ENCODE measurements at places on chromosomes 13 and 19. TPM values are rescaled to one million over a fixed set of nuclear protein-coding genes. Genes with fewer than 3 reads are reported as not detected.

- H3K4me3 ChIP-seq, result no peak overlapping the region
- H3K27me3 ChIP-seq, result no peaks in the 10 kb centered on the region
Observed at GRCh38 chr19:17319473-17320238, 10.3 kb downstream of the DDA1 start.

RFPL4A gene
- not detected for total RNA-seq

DNA sequence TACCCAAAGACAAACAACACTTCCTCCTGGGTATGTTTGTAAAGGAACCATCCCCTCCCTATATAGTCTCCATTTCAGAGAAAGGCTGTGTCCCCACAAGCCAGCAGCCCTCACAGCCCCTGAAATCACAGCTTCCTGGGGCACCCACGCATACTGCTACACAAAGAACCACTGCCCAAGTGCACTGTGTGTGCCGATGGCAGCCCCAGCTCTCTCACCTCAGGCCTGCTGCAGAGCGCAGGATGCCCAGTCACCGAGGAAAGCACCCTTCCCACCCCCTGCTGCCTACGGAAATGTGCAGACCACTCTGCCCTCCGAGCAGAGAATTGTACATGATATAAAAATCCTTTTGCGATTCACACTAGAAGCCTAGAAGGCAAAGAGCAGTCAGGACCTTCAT lies 39.4 kb downstream of the SOHLH2 start:
- no peaks in the 10 kb centered on the region for H3K36me3 ChIP-seq
- no peaks in the 10 kb centered on the region for H3K4me1 ChIP-seq
- no peak overlapping the region for H3K27ac ChIP-seq
- H3K4me3 ChIP-seq, result no peak overlapping the region
- no peak for DNase-seq

DNA sequence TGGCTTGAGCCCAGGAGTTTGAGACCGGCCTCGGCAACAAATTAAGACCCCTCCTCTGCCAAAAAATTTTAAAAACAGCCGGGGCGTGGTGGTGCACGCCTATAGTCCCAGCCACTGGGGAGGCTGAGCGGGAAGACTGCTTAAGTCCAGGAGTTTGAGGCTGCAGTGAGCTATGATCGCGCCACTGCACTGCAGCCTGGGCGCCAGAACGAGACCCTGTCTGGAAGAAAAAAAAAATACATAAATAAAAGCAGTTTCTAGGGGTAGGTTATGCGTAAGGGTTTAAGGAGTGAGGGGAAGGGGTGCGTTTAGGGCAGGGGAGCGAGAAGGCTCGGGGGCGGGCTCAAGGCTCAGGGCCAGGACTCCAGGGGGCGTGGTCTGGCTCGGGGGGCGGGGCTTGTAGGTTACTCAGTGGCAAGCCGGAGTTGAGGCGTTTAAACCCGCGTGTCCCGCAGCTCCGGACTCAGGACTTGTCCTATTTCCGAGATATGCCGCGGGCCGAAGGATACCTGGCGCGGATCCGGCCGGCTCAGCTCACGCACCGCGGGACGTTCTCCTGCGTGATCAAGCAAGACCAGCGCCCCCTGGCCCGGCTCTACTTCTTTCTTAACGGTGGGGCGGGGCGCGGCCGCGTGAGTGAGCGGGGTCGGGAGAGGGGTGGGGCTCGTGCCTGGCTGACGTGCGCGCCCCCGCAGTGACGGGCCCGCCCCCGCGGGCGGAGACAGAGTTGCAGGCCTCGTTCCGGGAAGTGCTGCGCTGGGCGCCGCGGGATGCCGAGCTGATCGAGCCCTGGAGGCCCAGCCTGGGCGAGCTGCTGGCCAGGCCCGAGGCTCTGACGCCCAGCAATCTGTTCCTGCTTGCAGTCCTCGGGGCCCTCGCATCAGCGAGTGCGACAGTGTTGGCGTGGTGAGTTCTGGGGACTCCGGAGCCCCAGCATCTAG lies 10.7 kb downstream of the SPACA6 start:
- peak; percentile 97 for DNase-seq
- peaks cover 17% of the 10 kb centered on the region for H3K27me3 ChIP-seq
- no peak overlapping the region for H3K27ac ChIP-seq

EDNRB gene
- total RNA-seq, result 2.2 TPM

DNA sequence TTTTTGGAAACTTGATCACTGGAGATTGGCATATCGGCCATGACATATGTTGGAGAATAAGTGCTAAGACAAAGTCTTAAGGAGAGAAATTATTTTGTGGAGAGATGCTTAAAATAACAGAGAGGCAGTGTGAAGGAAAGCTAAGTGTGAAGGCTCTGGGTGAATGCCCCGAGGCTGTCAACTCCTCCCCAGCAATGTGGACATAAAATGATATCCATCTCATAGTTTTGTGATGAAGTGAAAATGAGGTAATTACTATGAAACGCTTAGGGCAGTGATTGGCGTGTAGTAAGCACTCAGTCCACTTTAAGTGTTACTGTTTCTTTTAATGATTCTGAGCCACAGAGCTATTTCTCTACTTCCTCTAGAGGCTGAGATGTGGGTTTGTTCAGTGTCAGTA lies 195.8 kb upstream of the KLF12 start:
- no peaks in the 10 kb centered on the region for H3K36me3 ChIP-seq
- H3K4me1 ChIP-seq, result no peaks in the 10 kb centered on the region
- no peak overlapping the region for H3K27ac ChIP-seq
- no peaks in the 10 kb centered on the region for H3K27me3 ChIP-seq
- no peak overlapping the region for H3K4me3 ChIP-seq

DNA sequence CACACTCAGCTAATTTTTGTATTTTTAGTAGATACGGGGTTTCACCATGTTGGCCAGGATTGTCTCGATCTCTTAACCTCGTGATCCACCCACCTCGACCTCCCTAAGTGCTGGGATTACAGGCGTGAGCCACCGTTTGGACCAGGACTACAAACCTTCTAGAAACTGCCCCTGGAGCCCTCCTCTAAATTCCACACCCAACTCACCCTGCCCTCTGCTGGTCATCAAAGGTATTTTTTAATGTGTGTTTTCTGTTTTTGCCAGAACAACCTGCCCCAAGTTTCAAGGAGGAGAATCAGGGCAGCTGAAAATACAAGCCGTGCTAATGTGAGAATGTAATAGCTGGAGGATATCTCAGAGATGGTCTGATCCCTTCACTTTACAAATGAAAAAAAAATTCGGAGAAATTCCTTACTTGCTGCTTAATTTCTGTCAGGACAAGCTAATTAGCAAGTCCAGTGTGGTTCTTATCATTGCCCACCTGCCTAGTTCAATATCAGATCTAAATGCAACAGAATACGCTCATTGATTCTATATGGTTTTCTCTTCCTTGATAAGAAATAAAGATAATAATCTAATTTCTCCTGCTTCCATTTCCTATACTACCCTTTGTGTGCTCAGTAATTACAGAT lies 4.1 kb downstream of the ATP8A2 start:
- H3K4me3 ChIP-seq, result no peak overlapping the region
- H3K27ac ChIP-seq, result no peak overlapping the region
- H3K4me1 ChIP-seq, result no peaks in the 10 kb centered on the region
- peaks cover 45% of the 10 kb centered on the region for H3K27me3 ChIP-seq
- peak; percentile 54 for DNase-seq

GNG8 gene
- not detected for total RNA-seq

DNA sequence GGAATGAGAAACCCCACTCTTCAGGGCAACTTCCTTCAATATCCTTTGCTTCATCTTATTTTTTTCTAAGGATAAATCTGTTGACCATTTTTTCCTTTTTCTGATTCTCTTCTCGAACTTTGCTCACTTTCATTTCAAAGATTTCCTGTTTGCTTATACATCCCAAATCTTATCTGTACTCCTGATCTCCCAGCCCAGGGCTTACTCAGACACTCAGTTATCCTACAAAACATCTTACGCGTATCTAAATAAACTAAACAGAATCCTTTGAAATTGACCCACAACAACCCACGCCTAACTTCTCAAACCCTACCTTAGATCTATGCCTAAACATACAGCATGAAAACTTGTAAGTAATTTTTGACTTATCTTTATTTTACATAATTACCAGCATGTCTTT lies 179.2 kb downstream of the ABCC4 start:
- no peak overlapping the region for H3K27ac ChIP-seq
- H3K36me3 ChIP-seq, result no peaks in the 10 kb centered on the region
- no peaks in the 10 kb centered on the region for H3K27me3 ChIP-seq
- DNase-seq, result no peak
- H3K4me3 ChIP-seq, result no peak overlapping the region

GRCh38 chr13:74562381-74562780 lies 428.2 kb upstream of the KLF12 start:
- no peaks in the 10 kb centered on the region for H3K27me3 ChIP-seq
- H3K36me3 ChIP-seq, result no peaks in the 10 kb centered on the region
- peaks cover 8% of the 10 kb centered on the region for H3K4me1 ChIP-seq
- H3K4me3 ChIP-seq, result no peak overlapping the region

CD177 gene
- total RNA-seq, result not detected

GRCh38 chr19:9835507-9835949 lies 410 bp downstream of the PIN1 start:
- DNase-seq, result no peak
- no peaks in the 10 kb centered on the region for H3K36me3 ChIP-seq
- peaks cover 5% of the 10 kb centered on the region for H3K4me1 ChIP-seq
- peak overlapping the region; percentile 92 for H3K4me3 ChIP-seq
- H3K27ac ChIP-seq, result no peak overlapping the region

ATP4B gene
- total RNA-seq, result not detected

DNA sequence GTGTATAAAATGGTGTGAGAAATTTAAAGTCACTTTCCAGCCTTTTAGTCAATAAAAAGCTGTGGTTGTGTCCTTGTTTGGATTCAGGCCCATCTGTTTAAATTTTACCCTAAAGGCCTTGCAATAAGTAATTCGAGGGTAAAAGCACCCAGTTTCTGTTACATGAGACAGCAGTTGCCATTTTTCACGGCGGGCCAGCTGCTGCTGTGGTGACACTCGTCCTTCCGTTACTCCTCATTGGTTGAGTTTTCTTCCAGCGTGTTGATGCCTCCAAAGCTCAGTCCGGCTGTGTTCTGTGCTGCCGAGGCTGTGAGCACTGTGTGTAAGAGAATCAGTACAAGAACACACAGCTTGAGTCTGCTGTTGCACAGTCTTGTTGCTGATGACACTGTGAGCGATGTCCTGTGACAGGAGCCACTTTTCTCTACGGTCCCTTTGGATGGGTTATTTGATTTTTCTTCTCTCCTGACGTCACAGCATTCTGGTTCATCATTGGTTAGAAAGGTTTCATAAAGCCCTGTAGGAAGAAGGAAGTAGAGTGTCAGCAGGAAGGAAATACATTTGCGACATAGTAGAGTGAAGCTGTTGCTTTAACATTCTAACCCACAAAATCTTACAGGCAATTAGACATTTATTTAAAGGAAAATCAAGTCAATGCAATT lies 602.5 kb upstream of the ARGLU1 start:
- no peak overlapping the region for H3K27ac ChIP-seq
- no peak for DNase-seq
- no peaks in the 10 kb centered on the region for H3K36me3 ChIP-seq

DNA sequence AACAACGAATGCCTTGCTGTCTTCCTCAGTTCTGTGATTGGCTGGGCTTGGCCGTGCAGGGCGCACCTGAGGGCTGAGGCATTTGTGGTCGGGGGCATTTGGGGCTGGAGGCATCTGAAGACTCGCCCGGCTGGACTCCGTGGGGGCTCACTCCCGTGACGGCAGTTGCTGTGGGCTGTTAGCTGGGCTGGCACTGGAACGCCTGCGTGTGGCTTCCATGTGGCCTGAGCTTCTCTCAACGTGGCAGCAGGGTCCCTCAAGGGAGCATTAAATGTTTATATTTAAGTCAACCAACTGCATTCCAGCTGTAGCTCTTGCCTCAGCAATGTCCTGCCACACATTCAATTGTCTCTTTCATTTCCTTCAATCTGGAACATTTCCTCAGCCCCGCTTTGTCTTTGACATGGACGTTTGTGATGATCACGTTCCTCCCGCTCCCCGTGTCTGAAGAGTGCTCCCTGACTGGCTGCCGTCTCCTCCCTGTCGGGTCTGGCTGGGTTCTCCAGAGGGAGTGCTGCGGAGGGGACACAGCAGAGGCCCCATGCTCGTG lies 21.0 kb downstream of the CCDC8 start:
- no peaks in the 10 kb centered on the region for H3K36me3 ChIP-seq

GRCh38 chr19:19405971-19406877 lies 749 bp downstream of the GATAD2A start:
- H3K4me3 ChIP-seq, result peak overlapping the region; percentile 93
- peak; percentile 80 for DNase-seq
- peaks cover 15% of the 10 kb centered on the region for H3K27me3 ChIP-seq
- H3K4me1 ChIP-seq, result peaks cover 42% of the 10 kb centered on the region

DNA sequence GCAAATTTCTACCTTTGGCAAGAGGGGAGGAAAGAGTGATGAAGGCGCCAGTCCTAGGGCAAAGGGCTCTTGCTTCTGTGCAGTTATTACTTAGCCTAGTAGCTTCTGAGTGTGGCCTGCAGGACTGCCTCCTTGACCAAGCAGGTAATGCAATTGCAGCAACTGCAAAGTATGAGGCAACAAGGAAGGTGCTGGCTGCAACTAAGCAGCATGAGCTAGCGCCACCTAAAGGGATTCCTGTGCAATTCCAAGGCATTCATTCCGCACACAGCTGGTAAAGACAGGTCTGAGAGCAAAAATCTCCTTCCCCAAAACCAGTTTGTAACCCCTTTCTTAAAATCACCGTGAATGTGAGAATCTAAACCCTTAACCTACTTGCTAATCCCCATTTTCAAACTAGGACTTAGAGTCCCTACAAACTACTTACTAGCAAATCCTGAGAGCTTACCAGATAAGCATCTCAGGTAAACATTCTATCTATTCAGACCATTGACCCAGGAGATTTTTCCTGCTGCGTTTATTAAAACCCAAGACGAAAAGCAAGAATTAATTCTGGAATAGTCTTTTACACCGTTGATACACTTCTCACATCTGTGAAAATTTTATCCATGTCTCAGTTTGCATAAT lies 62.9 kb downstream of the DCT start:
- H3K27me3 ChIP-seq, result no peaks in the 10 kb centered on the region
- H3K4me1 ChIP-seq, result peaks cover 22% of the 10 kb centered on the region
- DNase-seq, result peak; percentile 83
- peak overlapping the region; percentile 4 for H3K4me3 ChIP-seq

ZNF780A gene
- 30.2 TPM for total RNA-seq

- H3K27ac ChIP-seq, result no peak overlapping the region
- no peaks in the 10 kb centered on the region for H3K4me1 ChIP-seq
- no peak for DNase-seq
- H3K36me3 ChIP-seq, result no peaks in the 10 kb centered on the region
Observed at GRCh38 chr13:110687736-110688135, 18.2 kb downstream of the CARS2 start.

- no peak overlapping the region for H3K4me3 ChIP-seq
- H3K4me1 ChIP-seq, result no peaks in the 10 kb centered on the region
- no peaks in the 10 kb centered on the region for H3K36me3 ChIP-seq
- no peaks in the 10 kb centered on the region for H3K27me3 ChIP-seq
- no peak overlapping the region for H3K27ac ChIP-seq
Observed at GRCh38 chr19:4557971-4558941, 1.2 kb downstream of the SEMA6B start.
